Fibroblast of the aortic adventitia (primary cell): ENCODE measurements at places on chromosomes 5 and 9. TPM values are rescaled to one million over a fixed set of nuclear protein-coding genes. Genes with fewer than 3 reads are reported as not detected.

DNA sequence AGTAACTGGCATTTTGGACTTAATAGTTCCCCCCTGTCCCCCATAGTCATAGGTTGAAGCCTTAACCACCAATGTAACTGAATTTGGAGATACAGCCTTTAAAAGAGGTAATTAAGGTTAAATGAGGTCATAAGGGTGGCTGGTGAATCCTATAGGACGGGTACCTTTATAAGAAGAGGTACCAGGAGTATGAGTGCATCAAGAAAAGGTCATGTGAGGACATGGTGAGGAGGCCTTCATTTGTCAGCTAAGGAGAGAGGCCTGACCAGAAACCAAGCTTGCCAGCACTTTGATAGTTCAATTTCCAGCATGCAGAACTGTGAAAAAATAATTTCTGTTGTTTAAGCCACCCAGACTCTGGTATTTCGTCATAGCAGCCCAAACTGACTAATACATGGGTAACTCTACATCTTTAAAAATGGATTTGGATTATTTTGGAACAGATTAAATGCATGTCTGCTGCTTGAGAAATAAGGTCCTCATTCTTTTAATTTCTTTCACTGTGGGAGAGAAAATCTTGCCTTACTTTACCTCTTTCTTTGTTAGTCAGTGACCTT is 9.7 kb downstream of the RASA1 start:
- peak; percentile 61 for DNase-seq

DNA sequence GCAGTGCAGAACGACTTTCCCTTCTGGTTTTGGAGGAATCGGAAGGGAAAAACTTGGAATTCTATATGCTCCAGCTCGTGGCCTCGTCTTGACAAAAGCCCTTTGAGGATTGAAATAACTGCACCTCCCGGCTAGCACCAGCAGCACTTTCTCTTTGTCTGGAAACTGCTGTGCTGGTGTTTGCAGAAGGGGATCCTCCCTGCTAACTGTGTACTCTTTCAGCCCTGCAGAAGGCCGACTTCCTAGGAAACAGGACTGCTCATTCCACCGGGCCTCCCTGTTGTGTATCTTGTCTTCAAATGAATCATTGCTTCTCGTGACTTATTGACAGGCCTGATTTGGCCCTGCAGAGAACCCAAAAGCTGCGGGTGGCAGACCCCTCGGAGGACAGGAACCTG is 23.6 kb downstream of the STC2 start:
- no peak for DNase-seq

DNA sequence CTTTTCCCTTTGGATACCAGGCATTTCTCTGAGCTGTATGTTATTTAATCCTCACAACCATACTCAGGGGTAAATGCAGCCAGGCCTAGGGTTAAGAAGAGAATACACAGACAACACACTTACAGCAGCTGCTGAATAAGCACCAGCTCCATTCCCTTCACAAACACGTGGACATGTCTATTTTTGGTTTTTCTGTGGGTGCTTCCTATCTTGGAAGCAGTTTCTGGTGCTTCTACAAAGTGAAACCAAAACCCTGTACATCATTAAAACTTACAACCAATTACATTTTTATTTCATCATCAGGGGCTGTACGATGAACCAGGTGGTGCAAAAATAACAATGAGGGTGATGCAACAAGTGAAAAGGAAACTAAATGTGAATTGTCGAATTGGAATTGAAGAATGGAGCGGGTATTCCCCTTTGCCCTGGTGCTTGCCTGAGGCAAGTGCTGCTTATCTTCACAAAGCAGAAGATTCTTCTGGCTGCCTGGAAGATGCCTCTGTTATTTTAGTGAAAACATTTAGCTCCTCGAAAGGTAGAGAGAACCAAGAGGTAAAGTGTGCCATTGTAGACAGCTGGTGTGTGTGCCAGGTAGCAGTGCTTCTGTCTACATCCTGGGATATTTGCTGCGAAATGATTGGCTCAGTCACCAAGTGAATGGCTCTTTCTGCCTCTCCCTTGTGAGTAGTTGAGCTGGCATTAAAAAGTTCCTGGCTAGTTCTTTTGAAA is 18.6 kb upstream of the IFNB1 start:
- DNase-seq: peak; percentile 86

DNA sequence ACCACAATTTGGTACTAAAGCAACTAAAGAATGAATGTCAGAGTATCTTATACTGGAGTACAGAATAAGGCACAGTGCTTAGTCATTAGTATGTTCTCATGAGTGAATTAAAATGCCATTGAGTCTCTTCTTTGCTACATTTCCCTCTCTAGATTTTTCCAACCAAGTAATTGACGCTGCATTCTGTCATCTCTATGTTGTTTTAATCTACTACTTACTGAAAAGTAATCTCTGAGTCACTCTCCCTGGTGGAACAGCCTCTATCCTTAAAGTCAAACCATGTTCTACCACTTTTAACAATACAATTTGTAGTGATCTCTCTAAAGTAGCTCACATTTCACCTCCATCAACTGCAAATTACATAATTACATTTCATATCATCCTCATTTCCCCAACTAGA is 495.1 kb downstream of the CDH18 start:
- DNase-seq: no peak

DNA sequence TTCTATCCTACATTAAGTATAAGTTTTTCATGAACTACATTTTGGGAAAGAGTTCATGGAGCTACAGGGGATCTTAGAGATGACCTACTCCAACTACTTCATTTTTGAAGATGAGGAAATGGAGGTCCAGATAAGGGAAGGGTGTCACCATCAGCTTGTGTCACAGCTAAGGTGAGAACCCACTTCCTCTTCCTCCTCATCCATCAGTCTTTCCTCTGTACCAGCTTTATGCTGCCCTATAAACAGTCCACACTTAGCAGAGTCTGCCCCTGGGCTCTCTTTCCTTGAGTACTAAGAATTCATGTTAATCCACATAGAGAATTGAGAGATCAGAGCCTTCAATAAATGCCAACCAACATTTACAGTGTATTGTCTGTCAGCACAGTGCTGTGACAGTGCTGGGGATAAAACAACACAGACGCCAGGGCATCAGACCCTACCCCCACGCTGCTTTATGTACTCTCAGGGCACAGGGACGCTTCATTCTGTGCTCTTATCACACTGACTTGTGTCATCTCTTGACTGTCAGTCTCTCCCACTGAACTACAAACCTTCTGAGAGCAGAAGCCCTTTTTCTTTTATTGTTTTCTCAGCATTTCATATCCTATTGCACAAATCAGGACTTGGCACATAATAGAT is 22.1 kb downstream of the ADRB2 start:
- DNase-seq: no peak

DNA sequence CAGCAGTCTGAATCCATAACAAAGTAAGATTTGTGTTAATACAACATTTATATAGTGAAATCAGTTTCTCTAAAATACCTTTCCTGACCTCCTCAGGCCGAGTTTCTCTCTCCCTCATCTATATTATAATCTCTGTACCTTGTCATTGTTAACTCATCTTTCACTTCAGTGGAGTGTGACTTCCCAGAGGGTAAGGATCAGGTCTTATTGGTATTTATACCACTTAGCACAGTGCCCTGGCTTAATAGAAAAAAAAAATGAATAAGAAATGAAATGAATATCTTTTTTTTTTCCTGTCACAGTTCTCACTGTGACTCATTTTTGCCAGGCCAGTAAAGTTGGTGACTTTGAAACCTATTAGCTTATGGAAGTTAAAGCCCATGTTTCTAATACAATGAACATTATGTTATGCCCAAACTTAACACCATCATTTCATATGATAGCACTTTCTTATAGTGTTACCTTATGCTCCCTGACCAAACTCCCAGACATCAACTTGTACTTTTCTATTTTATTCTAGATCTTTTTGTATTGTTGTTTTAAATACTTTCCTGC is 90.1 kb downstream of the NR3C1 start:
- DNase-seq: no peak

GRCh38 chr9:118928722-118929121 is 440.5 kb downstream of the BRINP1 start:
- no peak for DNase-seq

DNA sequence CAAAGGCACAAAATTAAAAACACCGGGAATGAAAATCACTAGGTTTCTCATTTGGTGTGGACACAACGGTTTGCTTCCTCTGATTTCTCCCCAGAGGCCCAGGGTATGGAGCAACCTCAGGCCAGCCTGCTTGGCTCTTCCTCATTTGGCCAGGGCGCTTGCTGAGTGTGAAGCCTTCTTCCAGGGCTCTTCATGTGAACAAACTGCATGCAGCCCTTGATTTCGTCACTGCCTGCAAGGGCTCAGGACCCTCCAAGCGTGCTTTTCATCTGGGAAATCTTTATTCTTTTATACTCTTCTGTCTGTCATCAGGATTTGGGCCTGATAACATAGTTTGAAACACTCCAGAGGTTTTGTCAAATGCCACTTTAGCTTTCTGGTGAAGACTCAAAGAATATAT is 122.6 kb upstream of the KLF4 start:
- peak; percentile 79 for DNase-seq

- DNase-seq: no peak
These were observed 13.9 kb downstream of the QRFP start for GRCh38 chr9:130882696-130883225.

- no peak for DNase-seq
These were observed 19.2 kb upstream of the TXNDC8 start for GRCh38 chr9:110356639-110357395.

CHMP5 gene
- total RNA-seq: 79.0 and 87.4 TPM in 2 replicates

- DNase-seq: no peak
These were observed 4.1 kb upstream of the ADGRV1 start for GRCh38 chr5:90554358-90555006.

PCDHGB7 gene
- 16.7 and 22.1 TPM in 2 replicates for total RNA-seq

SPATA6L gene
- 0.25 and 1.2 TPM in 2 replicates for total RNA-seq

DNA sequence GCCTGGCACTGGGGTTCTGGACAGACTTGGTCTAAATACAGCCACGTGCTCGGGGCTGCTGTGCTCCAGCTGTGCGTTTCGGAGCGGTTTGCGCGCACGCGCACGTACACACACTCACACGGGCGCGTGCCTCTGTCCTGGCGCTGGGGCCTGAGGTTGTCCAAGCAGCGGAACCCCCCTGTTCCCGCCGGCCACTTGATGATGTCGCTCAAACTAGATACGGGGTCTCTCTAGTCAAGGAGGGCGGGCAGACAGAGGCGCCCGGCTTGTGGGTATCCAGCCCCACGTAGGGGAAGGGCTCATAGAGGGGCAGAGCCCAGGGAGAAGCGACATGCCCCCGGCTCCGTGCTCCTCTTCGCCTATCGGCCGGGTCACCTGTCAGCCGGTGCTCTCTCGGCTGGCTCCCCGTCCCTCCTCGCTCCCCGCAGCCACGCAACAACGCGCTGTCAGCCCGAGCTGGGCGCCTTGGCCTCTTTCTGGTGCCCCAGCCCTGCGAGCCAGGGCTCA is 8.9 kb downstream of the NR2F1-AS1 start:
- no peak for DNase-seq

NHP2 gene
- total RNA-seq: 29.8 and 162 TPM in 2 replicates

- DNase-seq: no peak
These were observed 33.1 kb downstream of the CNTRL start for GRCh38 chr9:121107881-121108280.

GRCh38 chr5:57979671-57980070 is 480.2 kb downstream of the PLK2 start:
- DNase-seq: no peak

OGN gene
- total RNA-seq: 140 and 166 TPM in 2 replicates

TMOD1 gene
- total RNA-seq: 0.16 and 0.18 TPM in 2 replicates

DNA sequence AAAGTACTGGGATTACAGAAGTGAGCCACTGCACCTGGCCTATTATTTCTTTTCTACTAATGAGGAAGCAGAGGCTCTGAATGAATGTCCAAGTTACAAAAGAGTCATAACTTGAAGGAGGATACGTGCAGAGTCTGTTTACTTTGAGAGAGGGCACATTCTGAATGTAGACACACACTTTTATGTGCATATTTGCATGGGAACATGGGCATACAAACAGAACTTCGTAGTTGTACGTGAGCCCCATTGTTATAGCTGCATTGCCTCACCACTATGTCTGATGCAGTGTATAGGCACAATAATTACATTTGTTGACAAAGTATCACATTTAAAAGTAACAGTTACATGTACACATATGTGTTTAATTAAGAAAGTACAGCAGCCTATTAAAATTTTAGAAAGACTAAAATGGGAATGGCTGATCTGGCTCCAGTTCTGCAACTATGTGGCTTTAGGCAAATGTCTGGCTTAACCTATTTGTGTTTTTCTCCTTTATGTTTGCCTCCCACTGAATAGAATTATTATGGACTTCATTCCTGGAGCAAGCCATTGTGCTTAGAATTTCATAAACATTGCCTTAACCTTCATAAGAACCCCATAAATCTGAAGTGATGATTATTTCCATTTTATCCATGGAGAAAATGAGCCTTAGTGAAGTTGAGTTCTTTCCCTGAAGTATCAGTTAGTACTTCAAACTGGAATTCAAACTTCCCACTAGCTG is 3.0 kb upstream of the DPYSL3 start:
- no peak for DNase-seq

SPATA31A3 gene
- total RNA-seq: not detected in 2 replicates

DNA sequence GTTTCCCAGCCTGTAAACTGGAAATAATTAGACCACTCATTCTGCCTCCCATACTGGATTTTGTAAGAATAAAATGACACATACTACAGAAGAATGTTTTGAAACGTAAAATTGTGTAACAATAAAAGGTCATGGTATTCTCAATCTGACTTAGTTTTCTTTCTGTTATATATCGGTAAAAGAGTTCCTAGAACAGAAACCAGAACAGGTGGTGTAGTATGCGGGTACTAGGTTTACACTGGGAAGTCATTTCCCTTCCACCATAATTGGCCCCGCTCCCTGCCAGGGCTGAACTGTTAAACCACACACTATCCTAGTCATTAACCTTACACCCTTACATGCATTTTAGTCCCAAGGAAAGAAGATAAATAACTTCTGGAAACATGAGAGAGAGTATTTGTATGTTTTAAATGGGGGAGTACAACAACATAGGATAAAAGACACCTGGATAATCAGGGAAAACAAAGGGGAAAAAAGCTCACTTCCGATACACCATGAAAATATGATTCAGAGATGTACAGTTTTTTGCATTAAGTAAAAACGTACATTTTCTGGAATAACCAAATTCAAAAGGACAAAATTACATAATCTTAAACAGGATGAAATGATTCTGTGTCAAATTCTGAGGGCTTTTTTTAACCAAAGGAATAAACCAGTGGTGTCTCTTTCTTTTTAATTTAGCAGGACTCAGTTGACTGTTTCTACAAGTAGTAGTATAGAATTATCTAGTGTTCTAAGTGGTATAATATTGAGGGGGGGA is 199.7 kb downstream of the GLIS3 start:
- DNase-seq: peak; percentile 72

LEAP2 gene
- 0.18 and 0.74 TPM in 2 replicates for total RNA-seq

GRCh38 chr5:65914641-65915196 is 11.7 kb upstream of the ERBIN start:
- no peak for DNase-seq

DNA sequence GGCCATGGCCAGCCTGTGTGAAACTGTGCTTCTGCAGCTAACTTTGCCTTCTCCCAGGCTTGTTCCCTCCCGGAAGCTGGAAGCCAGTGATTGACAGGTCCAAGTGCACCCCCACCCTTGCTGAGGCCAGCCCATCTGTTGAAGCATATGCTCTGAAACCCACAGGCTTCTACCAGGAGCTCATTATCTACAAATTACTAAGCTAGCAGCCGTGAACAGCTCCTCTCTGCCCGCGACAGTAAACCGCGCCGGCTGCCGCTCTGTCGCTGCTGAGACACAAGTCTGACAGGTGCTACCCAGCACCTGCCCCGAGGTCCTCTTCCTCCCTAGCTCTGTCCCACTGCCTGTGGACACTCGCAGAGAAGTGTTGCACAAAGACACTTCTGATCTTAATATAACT is 490.9 kb downstream of the GADD45G start:
- DNase-seq: no peak

GRCh38 chr5:139473105-139473504 is 2.3 kb downstream of the SMIM33 start:
- DNase-seq: peak; percentile 10
